ENCODE measurements at places on chromosomes 3 and 15.

DNA sequence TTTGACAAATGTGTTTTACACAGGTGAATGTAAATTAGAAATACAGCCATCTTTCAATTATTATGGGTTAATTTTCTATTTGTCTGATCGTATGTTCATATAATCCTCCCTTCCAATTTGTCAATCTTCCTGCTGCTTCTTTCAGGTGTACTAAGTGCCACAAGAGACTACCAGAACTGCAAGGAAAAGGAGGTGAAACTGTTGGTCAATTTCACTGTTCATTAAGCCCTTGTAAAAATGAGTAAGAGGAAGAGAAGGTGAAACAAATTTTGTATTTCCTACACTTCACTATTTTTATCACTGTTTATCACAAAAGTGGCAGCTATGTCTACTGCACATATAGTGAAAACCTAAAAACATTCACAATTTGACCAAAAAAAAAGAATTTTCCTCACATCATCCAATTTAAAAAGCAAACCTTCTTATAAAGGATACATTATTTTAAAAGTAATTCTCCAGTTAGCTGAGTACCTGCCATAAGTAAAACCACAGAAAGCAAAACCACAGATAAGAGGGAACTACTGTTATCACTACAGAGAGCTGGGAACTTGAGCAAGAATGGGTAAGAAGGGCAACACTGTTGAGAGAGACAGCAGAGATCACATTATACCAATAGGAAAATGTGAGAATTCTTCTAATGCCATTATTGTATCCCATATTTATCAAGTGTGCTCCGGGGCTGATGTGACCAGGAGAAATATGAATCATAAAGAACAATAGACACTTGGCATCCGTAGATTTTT, 163.0 kb downstream of the TBC1D5 start:
- peak; percentile 84 for ATAC-seq

DNA sequence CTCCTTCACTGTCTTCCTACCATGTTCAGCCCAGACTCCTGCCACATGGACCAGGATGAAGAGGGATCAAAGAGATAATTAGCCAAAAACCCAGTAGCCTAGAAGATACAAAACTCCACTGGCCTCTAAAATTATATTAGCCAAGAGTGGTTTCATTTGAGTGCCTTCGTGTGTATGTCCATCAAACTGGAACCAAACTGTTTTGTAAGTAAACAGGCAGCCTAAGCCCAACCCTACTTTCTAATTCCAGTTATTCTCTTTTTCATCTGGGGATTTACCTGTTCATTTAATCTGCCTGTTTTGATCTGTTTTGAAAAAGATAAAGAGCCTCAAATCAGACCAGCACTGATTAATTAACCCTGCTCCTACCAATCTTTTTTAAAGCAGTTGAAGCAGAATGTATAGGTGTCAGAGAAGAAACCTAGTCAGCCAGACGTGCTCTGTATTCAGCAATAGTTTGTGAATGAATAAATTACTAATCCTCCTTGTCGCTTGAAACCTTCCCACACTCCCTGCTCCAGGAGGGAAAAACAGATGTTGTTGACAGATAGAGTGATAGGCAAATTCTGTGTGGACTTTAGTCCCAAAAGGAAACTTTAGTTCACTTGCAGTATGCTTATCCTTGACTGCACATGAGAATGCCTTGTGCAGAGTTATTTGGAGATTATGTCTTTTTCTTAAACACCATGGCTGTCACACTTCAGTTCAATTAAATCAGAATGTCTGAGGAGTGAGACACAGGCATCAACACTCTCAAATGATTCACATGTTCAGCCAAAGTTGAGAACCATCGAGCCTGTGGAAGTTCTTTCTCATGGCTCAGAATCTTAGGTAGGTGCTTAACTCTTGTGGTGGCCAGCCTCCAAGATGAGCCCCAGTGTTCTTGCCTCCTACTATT, 55.5 kb upstream of the ZBED2 start:
- ATAC-seq, result no peak

DNA sequence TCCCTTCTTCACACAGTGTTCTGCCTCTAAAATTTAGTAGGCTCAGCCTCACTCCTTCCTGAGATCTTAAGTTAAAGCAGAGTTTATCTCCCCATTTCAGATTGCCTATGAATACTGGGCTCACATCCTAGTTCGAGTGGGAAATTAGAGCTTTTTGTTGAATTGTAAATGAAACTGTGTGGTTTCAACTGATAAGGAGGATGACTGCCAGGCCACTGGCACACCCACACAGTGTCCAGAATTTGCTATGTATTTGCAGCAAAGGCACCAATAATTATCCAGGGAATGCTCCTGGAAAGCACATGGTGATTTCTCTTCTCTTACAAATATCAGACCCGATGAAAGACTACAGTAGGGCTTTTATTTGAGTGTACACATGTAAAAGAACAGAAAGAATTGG, 308.1 kb upstream of the COL8A1 start:
- no peak for ATAC-seq

DNA sequence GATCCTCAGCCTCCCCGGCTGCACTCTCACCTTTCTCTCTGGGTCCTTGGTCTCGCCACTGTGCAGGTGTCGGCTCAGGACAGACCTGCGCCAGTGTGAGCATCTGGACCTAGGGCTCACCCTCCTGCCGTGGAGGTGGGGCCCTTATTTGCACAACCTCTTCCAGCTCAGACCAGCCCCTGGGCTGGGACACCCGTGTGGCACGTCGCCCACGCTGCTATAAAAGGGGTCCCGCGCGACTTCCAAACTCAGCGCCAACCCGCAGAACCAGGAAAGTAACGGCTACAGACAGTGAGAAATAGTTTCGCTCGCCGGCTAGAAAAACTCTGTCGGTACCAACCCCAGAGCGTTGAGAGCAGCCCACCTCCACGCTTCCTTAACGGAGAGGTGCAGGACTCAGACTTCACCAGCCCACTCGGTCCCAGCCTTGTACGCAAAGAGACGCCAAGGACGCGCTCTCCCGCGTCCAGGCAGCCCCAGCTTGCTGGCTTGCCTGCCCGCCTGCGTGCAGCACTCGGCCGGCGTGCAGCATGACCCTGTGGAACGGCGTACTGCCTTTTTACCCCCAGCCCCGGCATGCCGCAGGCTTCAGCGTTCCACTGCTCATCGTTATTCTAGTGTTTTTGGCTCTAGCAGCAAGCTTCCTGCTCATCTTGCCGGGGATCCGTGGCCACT, at the start of the genes DUOX2 and DUOXA2:
Gene DUOX2 (minus strand): TSS at position 97 of the 675 bp plus-strand sequence. CDS start 761 bp downstream, outside the sequence.
Gene DUOXA2 (plus strand): TSS at position 251 of the 675 bp plus-strand sequence. CDS start 280 bp downstream, at position 531.
- ATAC-seq, result no peak

DNA sequence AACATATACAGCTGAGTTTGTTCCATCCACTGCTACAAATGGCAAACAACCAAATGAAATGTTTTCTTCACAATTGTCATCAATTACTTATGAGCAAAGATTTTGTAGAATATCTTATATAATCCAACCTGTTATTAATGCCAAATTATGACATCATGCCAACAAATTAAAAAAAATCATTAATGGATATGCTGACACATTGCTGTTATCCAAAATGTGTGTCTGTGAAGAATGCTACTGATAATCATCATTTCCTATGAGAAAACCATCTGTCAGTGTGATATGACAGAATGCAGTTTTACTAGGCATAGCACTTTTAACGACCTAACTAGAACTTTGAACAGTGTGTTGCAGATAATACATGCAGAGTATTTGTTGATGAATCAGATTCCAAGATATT, 556.5 kb upstream of the KCNMB2 start:
- ATAC-seq, result no peak

DNA sequence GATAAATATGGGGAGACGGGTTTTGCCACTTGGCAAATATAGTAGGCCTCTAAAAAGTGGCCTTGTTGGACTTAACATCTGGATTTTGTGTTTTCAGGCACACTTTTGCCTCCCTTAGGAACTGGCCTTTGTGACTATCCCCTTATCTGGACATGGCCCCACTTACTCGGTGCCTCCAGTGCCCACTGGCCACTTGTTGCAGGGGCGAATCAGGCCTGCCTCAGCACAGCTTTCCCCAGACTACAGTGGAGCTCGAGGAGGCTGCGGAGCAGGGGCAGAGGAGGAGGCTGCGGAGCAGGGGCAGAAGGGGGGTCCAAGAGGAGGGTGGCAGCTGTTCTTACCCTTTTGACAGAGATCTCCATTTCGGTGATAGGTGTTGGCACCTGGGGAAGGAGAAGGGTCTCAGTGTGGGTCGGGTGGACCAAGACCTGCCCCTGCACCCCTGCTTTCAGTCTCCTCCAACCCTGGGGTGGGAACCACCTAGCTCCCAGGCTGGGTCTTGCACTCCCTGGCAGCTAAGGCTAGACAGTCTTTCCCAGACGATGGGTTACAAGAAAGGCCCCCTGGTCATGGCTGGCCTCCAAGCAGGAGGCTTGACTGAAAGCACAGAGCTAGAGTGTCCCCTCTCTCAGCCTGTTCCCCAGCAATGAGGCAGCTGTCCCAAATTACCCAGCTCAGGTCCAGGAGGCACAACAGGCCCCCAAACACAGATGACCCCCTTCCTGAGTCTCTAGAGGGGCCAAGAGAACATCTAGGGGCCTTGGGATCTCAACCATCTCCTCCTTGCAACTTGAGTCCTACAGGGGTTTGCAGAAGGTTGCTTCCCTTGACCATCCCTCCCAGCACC, 6.1 kb downstream of the SEMA3G start:
- no peak for ATAC-seq

DNA sequence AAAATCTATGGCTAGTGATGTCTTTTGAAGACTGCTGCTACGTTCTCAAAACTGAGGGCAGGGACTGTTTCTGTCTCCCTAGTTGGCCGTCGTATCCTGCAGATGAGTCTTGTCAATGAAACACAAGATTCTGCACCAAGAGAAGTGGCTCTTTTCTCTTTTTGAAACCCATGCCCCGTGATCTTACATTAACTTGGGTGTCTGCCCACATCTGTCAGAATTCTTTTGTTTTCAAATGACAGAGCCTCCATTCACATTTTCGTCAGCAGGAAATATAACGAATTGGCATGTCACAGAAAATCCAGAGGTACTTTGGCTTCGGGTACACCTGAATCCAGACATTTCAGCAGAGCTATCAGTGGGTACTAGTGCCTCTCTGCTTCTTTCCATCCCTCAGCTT, 331.3 kb upstream of the PROK2 start:
- no peak for ATAC-seq

DNA sequence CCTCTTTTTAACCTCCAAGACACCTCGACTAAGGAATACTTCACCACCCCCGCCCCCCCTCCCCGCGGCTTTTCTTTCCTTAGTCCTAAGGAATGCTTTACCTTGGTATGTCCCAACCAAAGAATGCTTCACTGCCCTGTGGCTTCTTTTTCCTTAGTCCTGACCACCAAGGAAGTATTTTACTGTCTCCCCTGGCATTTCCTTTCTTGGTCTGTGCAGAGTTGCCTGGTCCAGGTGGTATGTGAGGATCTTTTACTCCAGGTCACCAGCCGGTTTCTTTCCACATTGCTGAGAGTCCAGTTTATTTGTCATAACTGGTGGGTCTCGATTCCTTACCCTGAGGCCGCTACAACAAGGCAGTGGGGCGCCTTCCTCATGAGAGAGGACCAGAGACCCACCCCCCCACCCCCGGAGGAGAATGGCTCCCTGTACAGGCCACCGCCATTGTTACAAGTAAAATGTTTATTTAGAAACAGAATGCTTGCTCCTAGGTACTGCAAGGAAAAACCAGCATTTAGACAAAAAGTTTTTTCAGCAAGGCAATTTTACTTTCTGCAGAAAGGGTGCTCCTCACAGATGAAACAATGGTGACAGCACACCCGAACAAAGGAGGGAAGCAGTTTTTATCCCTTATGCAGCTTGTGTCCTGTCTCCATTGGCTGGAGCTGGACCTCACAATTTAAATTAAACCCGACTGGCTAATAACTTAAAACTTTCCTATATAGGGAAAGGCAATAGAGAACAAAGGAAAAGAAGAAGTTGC, 23.1 kb upstream of the MTHFS start:
- ATAC-seq, result no peak

GRCh38 chr3:157865352-157866000, 240.7 kb downstream of the SHOX2 start:
- peak; percentile 22 for ATAC-seq

DNA sequence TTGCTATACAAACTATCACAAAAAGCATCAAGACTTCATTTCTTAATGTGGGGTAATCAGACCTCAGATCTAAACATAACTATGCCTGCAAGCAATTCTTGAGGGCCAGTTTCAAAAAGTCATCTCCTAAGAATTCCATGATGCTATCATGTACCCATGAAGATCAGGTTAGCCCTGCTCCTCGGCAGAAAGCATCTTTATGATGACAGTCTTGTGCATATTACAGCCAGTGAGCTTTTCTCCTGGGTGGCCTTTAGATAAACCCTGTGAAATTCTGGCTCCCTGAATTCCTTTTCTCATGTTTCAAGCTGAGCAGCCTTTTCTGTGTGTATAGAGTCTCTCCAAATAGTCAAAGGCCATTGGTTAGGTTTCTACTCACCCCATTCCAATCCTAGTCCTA, 201.9 kb upstream of the MCTP2 start:
- no peak for ATAC-seq

DNA sequence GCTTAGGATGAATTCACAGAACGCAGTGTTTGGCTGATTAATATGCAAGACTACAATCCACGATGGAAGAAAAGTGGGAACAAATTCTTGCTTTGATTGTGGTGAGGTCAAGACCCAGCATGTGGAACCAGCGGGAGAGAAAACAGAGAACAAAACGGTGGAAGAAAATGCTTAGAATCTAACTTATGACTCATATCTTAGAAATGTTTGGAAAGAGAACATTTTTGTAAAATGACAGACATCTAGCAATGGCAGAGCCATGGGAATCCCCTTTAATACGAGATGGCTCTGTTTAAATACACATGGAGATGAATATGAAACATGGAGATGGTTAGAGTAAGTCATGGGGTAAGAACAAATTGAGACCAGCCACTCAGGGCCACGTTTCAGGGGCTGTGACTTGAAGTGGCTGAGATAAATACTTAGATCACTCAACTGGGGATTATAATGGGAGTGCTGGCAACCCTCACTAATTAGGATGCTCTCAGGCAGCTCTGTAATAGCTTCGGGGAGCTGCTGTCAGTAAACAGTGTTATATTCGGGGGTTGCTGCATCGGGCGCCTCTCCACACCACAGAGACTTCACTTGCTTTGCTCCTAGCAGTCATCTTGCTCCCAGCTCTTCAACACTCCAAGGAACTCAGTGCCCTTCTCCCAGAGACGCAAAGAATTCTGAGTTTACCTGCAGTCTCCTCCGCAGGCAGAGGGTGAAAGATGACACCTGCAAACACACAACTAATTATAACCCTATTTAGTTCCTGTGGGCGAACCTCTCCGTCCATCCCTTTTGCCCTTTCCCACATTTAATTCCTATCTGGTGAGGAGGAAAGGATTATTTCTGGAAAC, 68.0 kb upstream of the ONECUT1 start:
- no peak for ATAC-seq

DNA sequence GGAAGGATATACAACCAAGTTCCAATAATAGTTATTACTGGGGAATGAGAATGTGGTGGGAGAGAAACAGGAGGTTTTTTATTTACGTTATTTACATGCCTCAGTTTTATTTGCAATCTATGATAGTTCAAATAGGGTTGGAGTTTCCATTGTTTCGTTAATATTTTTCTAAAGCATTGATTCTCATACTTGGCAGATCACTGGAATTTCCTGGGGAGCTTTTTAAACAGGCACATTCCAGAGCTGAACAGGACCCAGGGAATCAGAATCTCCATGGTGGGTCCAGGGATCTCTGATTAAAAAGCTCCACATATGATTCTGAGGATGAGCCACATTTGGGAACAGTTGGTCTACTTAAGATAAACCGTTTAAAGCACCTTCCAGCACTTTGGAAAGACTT, 123.9 kb downstream of the IL20RB start:
- no peak for ATAC-seq

GRCh38 chr15:42148808-42149492, 7.5 kb downstream of the PLA2G4F start:
- no peak for ATAC-seq
